ENCODE measurements at places on chromosomes 3 and 15.

DNA sequence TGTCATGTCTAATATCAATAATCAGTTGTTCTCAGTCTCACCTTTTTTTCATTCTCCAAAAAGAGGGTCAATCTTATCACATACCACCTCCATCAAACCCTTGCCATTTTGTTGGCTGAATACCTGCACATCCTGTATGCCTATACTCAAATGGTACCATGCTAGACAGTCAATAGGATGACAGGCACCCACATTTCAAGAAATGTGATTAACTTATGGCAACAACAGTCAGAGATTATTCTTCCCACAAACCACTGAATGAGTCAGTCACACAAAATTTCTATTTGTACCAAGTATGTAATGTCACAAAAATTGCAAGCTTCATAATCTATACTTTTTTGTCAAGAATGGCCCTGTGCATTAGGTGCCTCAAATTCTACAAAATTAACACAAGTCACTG is 5.1 kb upstream of the SLC27A2 start:
- DNase-seq: no peak

- no peak for DNase-seq
These were observed 93.6 kb upstream of the POU1F1 start for GRCh38 chr3:87370007-87370406.

- DNase-seq: no peak
These were observed 17.0 kb upstream of the ITGB5 start for GRCh38 chr3:124903896-124904834.

GRCh38 chr3:23664459-23664858 is 141.3 kb upstream of the UBE2E1 start:
- no peak for DNase-seq

Measured in LNCaP clone FGC (cell line).